ENCODE measurements at places on chromosomes 3 and 15. TPM values are rescaled to one million over a fixed set of nuclear protein-coding genes. Genes with fewer than 3 reads are reported as not detected.

The ILDR1 gene
- 0.06 TPM for polyA plus RNA-seq

The IL17RB gene
- 0.08 TPM for polyA plus RNA-seq

The GNB4 gene
- polyA plus RNA-seq = 42.2 TPM

The NOX5 gene
- 0.09 TPM for polyA plus RNA-seq

The HGD gene
- not detected for polyA plus RNA-seq

The MITF gene
- polyA plus RNA-seq = 2.9 TPM

The MASP1 gene
- not detected for polyA plus RNA-seq

- no peak for DNase-seq
Observed at GRCh38 chr15:31320022-31320421, 6.6 kb upstream of the KLF13 start.

GRCh38 chr15:29656636-29657475 lies 165.4 kb downstream of the TJP1 start:
- no peak for DNase-seq

GRCh38 chr3:154164387-154164786 lies 43.2 kb downstream of the ARHGEF26 start:
- DNase-seq = no peak

GRCh38 chr3:53219895-53220483 lies 35.8 kb downstream of the TKT start:
- DNase-seq = no peak

GRCh38 chr3:190205739-190206138 lies 85.0 kb upstream of the P3H2 start:
- no peak for DNase-seq

DNA sequence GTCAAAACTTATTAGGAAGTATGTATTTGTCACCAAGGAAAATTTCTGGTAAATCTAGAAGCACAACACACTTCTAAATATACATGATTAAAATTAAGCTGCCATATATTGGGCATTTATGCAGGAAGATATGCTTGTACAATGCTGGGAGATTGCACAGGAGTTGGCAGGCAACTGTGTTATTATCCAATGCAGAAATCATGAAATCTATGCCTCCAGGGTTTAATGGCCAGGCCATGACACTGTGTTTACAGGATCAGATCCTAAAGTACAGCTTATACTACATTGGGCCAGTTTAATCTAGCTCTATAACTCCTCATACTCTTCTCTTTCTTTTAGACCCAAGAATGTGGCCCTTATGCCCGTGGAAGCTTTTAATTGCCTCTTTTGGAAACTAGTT lies 391.4 kb upstream of the DPH6 start:
- no peak for DNase-seq

Data from keratinocyte (primary cell).